Mesothelial cell of epicardium (in vitro differentiated cells): ENCODE measurements at places on chromosomes 7 and 10.

- DNase-seq, result no peak
Observed at GRCh38 chr7:152514771-152515105, 78.9 kb upstream of the KMT2C start.

- DNase-seq, result no peak
Observed at GRCh38 chr10:42990016-42990720, 86.7 kb upstream of the RET start.

DNA sequence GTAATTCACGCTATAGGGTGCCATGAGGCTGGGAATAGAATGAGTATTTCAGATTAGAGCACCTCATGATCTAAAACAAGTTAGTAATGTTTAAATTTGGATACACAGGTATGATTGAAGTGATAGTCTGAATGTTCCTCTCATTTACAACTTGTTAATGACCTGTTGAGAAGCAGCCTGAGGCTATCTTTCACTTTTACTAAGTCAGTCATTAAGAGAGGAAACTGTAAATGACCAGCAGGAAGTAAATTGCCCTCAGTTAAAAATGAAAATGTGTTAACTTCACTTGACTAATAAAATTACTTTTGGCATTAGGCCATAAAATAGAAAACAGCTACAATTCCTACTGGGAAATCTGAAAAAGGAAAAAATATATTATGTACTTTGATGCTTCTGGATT lies 1042.0 kb downstream of the DNAJB9 start:
- no peak for DNase-seq

DNA sequence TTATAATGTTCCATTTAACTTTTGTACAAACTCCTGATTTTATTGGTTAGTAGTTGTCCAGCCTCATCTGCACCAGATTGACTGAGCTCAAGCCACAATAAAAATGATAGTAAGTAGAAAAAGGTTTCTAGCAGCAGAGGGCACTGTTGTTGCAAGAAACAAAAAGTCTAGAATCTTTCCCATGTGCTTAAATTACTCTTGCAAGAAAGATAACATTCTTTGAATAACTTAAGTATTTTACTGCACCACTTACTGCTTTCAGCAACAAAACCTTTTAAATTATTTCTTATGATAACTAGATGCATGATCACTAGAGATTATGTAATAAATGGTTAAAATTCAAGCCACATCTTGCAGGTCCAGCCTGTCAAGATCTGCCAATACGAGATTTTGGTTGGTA lies 27.0 kb downstream of the LMOD2 start:
- DNase-seq, result no peak

DNA sequence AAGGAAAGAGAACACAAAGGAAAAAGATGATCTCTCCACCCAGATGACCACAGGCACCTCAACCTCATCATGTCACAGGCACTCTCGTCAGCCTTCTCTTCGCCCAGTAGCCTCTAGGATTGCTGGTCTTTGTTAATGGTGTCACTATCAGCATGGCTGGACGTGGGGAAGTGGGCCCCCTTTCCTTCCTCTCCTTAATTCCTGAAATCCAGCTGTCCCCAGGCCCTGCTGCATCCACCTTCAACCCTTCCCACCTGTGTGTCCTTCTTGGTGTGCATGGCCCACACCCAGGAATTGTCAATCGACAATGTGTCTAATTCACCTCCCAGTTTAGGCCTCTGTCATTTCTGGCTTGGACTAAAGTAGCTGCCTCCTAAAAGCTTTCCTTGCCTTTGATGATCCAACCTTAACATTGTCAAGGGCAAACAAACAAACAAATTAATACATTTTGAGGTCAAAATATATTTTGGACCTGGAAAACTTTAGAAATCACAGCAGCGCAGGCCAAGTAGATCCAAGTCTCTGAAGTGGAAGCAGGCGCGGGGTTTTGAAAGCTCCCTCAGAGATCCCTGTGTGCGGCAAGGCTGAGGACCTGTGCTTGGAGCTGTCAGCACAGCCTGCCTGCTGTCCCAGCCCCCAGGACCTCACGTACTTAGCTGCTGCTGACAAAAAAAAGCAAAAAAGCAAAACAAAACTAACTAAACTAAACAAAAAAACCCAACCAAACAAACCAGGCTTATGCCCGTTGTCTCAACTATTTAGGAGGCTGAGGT lies 193.3 kb upstream of the LYZL2 start:
- DNase-seq, result no peak

- DNase-seq, result no peak
Observed at GRCh38 chr10:7464691-7465090, 53.9 kb upstream of the SFMBT2 start.

DNA sequence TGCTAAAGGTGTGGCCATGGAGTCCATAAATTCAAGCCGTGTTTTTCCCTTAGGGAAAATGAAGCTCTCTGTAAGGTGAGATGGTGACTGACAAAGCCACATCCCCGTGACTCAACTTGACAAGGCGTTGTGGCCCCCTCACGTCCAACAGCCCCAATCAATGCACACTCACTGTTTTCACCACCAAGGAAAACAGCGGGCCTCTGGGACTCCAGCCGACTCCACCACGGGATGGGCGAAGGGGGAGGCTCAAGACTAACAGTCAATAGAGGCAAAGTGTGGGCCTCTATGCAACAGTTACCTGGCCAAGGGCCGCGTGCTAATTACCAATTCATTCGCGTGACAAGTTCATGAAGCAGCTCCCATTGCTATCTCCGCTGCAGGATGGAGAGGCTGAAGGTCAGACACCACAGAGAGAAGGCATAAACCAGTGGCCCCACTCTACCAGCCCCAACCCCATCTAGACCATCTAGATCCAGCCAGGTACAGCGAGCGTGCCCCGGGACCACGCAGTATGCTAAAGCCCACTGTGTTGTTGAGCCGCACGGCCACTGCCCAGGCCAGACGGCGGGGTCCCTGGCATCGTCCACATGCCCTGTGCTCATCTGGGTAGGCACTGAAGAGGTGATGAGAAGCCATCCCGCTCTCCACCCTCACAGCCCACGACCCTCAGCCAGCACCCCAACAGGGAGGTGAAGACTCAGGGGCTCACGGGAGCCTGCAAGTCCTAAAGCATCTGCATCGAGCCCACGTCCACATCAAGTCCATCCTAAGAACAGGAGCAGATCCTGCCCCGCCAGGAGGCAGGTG lies 76.1 kb downstream of the PROSER2 start:
- DNase-seq, result no peak

GRCh38 chr7:1296356-1296981 lies 63.8 kb downstream of the UNCX start:
- no peak for DNase-seq

DNA sequence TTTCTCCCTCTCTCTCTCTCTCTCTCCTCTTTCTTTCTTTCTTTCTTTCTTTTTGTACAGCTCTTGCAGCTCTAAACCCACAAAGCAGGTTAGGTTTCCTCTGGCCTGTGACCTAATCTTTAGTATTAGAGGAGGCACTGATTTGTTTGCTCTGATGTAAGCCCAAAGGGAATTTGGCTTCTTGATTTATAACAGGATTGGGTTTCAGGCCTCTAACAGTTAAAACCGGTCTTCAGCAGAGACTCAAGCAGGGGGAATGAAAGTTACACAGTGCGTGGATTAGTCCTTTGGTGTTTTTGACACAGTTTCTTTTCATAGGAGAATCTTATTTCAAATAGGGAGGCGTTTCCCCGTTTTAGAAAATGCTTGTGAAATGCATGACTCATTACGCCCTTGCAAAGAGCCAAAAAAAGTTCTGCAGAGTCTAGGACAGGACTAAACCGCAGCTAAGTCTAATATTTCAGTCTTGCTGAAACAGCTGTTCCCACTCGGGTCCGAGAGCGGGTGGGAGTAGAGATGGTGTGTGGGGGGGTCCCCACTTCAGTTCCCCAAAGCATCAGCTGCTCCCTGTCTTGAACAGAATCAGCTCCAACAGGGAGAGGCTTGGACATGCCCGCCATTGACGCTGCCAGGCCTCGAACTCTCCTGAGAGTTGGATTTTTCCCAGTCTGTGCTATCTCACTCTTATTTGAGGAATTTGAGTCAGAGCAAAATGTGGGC lies 296.5 kb upstream of the PITRM1 start:
- DNase-seq, result no peak

- DNase-seq, result no peak
Observed at GRCh38 chr7:135392701-135393100, 117.2 kb downstream of the CNOT4 start.

DNA sequence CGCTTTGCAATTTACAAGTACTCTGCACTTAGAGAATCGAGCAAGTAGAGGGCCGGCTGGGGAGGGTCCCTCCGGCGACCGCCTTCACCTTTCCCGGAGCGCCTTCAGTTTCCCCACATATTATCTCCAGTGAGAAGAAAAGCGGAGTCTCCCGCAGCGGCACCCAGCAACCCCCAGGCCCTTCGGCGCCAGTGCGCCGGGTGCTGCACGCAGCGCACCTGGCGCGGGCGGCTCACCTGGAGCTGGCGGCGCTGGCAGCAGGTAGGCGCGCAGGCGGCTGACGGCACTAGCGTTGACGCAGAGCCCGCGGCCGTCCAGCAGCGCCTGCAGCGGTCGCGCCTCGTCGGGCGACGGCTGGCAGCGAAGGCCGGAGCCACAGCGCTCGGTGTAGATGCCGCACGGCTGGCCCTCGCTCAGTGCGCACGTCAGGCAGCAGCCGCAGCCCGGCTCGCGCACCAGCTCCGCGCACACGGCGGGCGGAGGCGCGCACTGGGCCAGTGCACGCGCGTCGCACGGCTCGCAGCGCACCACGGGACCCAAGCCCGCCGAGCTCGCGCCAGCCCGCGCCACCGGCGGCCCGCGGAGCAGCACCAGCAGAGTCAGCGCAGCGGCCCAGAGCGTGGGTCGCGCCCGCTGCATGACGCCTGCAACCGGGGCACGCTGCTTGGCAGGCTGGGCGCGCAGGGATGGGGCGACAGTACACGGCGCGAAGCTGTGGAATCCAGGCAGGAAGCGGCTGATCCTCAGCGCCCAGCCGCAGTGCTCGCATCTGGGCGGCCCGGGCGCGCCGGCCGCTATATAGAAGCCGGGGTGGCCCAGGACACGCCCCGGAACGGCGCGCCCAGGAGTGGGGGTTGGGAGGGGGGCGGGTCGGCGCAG lies at the start of gene IGFBP3:
TSS of gene IGFBP3 (minus strand) at position 771 of the 879 bp plus-strand sequence. CDS start at position 639, 132 bp downstream.
- peak; percentile 50 for DNase-seq

GRCh38 chr7:48781752-48782151 lies 142.6 kb upstream of the CDC14C start:
- no peak for DNase-seq

- DNase-seq, result no peak
Observed at GRCh38 chr10:61779950-61780659, 117.4 kb downstream of the CABCOCO1 start.

- no peak for DNase-seq
Observed at GRCh38 chr10:45411607-45411940, 37.6 kb downstream of the ALOX5 start.

GRCh38 chr7:128872394-128872824 lies 9.8 kb downstream of the ATP6V1F start:
- no peak for DNase-seq

- DNase-seq, result no peak
Observed at GRCh38 chr10:615583-616152, 73.8 kb downstream of the DIP2C start.

DNA sequence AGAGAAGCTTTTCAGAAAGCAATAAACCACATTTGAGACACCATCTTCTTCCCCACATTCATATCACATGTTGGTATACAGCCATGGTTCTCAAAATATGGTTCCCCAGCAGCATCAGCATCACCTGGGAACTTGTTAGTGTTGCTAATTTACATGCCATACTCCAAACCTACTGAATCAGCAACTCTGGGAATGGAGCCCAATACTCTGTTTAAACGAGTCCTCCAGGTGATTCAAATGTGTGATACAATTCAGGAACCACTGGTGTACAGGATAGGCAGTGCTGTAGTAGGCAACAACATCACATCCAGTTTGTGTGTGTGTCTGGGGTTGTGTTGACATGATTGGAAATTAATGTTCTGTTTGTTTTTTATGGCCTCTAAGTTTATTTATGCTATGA lies 47.7 kb downstream of the ZNF277 start:
- DNase-seq, result no peak

DNA sequence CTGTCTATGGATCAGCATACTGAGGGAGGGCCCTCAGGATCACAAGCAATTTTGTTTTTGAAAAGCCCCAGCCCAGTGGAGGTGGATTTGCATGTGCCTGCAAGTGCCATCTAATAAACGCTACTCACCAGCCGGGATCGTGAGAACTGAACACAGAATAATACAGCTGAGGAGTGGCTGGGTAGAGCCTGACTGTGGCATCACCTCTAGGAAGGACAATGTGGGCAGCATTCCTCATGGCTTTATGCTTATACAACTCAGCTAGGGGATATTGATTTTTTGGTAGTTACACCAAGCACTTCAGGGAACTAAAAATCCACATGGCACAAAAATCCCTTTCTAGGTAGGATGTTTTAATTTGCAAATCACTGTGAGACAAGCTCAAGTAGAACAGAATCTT lies 72.7 kb upstream of the PALS2 start:
- no peak for DNase-seq

DNA sequence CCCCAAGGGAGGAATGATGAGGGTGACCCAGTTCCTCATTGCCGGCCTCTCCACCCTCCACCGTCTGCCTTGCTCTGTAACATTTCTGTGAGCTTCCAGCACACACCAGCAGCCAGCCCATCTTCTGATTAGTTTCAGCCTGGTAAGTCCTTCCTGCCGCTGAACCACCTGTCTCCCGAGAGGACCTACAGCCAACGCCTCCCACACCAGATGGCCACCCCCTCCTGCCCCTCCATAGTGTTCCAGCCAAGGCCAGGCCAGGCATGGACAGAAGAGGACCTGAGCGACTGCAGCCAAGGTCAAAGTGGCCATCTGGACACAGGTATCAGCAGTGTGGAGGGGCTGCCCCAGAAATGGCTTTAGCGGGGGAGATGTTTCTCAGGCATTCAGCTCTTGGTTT lies 170.7 kb upstream of the CTBP2 start:
- no peak for DNase-seq

GRCh38 chr10:122044713-122045112 lies 55.8 kb downstream of the TACC2 start:
- no peak for DNase-seq

GRCh38 chr7:19242246-19242645 lies 97.0 kb upstream of the FERD3L start:
- no peak for DNase-seq

DNA sequence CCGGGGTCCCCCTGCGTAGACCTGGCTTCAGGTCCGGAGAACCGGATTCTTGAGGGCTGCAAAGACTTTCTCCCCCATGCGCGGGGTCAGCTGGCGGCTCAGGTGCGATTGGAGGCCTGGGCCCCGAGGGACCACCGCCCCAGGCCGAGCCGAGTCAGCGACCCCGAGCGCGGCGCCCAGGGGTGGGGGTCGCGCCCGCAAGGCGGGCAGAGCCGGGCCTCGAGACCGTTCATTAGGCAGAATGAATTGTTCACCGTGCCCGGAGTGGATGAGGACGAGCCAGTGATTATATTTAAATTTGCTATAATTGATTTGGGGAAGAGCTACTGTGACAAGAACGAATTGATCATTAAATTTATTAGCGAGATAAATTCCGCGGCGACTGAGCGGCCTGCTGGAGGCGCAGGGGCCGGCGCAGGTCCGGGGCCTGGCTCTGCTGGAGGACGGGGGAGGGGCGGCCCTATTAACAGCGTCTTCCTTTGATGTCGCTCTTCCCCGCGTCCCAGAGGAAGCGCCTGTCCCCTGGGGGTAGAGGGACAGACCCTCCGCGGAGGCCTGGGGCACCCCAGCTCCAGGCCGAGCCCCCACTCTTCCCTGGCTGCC lies 7.5 kb downstream of the MNX1 start:
- no peak for DNase-seq

GRCh38 chr7:16293669-16294425 lies 127.5 kb downstream of the CRPPA start:
- DNase-seq, result no peak

- no peak for DNase-seq
Observed at GRCh38 chr10:16699435-16700057, 117.7 kb downstream of the RSU1 start.

GRCh38 chr7:12911053-12911452 lies 223.6 kb downstream of the ARL4A start:
- no peak for DNase-seq
